ENCODE measurements at places on chromosomes 2 and 18. TPM values are rescaled to one million over a fixed set of nuclear protein-coding genes. Genes with fewer than 3 reads are reported as not detected.

GRCh38 chr2:235034265-235035118 is 82.7 kb downstream of the SH3BP4 start:
- no peak for DNase-seq

The C1QL2 gene
- 0.41 TPM for total RNA-seq

GRCh38 chr2:99748344-99748743 is 258.5 kb upstream of the REV1 start:
- no peak for DNase-seq

DNA sequence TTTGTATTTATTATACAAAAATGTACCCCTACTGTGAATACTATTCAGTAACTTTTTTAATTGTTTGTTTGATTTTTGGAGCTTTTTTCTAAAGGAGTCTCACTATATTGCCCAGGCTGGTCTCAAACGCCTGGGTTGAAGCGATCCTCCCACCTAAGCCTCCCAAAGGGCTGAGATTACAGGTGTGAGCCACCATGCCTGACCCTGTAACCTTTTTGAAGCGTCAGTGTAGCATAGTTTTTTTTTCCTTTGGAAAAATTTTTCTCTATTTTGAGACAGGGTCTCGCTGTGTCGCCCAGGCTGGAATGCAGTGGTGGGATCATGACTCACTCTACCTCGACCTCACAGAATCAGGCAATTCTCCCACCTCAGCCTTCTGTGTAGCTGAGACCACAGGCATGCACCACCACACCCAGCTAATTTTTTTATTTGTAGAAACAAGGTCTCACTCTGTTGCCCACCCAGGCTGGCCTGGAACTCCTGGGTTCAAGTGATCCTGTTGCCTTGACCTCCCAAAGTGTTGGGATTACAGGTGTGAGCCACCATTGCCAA is 2.0 kb downstream of the GMCL1 start:
- no peak for DNase-seq

DNA sequence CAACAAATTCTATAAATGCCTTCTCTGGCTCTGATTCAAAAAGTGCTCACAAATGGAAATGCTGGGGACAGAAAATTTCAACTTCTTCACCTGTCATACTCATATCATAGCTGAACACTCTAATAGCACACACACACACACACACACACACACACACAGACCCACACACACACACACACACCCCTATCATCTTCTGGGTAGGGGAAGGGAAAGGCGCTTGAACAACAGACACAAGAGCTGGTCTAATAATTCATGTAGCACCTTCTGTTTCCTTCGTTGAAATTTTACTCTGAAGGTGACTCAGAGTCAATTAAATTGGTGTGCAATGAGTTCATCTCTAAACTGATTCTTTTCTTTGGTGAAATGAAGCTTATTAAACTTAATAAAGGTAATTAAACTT is 32.9 kb downstream of the CD28 start:
- DNase-seq = no peak

DNA sequence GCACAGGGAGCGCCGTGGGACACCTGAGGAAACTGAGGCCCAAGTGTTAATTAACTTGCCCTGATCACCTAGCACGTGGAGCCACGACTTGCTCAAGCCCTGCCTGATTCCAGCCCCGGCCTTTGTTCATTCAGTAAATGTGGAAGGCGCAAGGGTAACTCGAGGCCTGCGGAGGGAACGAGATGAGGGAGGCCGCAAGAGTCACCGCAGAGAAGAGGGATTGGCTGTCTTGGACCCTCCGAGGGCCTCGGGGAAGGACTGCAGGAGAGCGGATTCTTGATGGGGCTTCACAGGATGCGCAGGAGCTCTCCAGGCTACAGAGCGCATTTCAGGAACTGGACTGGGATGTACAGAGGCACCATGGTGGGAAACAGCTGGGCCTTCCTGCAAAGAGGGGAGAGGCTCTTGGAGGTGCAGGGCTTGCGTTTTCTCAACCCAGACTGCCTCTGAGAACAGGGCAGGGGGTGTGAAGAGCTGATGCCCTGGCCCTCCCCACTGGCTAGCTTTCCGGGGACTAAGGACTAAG is 511 bp upstream of the ANKMY1 start:
- no peak for DNase-seq

The ODC1 gene
- total RNA-seq = 143 TPM

GRCh38 chr2:10329580-10329879 is 26.8 kb downstream of the HPCAL1 start:
- no peak for DNase-seq

DNA sequence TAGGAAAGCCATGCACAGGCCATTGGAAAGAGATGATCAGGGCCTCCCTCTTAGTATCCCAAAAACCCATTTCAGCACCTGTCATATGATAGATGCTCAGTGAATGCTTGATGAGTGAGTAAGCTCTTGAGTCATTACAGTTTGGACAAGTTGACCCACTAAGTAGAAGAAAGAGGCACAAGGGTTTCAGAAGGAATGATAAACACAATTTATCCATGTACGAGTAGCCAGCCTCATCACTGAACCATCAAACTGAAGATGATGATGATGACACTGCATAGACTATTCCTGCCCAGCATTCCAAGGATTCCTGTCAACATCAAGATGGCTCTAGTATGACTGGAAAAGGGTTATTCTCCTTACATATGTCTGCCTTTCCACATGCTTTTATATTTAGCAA is 596.0 kb downstream of the BCL11A start:
- DNase-seq = no peak

The TMEFF2 gene
- total RNA-seq = 37.5 TPM

DNA sequence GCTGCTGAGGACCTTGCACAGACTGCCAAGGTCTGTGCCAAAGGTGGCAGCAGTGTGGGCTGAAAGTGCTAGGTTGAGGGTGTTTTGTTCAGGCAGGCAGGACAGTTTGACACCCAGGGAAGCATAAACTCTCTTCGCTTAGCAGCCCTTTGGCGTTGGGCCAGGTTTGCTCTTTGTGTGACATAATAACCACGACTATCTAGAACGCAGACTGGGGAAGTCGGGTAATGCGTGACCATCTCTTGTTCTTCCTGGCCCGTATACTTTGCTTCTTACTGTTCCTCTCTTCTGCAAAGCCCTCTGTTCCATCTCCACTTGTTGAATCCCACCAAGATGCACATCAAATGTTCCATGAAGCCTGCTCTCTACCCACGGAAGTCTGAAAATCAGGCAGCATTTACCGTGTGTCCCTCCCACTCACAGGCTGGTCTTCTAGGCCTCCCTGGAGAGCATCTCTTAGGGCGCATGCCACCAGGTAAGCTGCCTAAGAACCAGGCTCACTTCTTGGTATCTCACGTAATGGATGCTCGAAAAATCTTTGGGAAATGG is 96.7 kb upstream of the LMAN1 start:
- DNase-seq = no peak

The CHRND gene
- not detected for total RNA-seq

DNA sequence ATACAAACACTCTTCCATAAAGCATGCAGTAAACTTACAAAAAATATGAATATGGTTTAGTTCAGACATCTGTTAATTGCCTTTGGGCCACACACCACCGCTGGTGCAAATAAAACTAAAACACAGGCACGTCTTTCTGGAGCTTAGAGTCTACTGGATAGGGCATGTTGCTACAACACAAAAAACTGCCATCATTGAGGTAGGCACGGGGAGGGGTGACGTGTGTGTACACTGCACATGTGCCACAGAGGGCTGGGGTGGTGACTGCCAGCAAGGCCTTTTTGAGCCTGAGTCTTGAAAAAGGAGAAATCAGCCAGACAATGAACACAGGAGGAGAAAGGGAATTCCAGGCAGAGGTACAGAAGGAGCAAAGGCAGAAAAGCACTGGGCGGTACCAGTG is 5.1 kb downstream of the SERPINE2 start:
- no peak for DNase-seq

GRCh38 chr2:79446313-79446712 is 66.5 kb upstream of the CTNNA2 start:
- no peak for DNase-seq

DNA sequence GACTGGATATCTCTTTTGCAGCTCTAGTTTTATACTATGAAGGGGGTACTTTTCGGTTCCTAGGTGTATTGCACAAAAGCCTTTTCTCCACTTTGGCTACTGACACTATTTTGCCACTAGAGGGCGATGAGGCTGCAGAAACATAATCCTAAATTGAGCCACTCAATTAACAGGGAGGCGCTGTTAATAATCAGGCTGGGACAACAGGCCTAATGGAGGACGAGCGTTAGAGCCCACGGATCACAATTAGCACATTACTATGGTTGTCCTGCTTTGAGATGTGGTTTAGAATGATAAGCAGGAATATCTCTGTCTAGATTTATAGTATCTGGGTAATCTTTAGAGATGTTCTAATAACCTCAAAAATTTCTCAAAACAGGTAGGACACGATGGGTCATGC is 62.2 kb upstream of the PMAIP1 start:
- peak; percentile 18 for DNase-seq

DNA sequence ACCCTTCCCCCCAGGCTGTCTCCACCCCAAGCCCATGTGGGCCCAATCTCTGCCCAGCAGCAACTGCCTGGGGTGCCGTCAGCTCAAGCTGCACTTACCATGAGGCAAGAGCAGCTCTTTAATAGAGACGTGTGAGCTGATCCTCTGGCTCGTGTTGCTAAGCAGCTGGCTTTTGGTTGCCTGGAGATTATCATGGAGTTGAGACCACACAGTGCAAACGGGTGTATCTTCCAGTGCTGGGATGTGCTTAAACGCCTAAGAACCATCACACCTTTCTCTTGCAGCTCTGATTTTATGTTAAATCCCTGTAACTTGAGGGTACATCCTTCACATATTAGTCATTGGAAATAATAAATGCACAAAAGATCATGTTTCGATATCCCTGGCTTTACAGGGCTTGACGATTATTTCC is 271.1 kb downstream of the PRKCE start:
- DNase-seq = no peak

The PREPL gene
- 152 TPM for total RNA-seq

DNA sequence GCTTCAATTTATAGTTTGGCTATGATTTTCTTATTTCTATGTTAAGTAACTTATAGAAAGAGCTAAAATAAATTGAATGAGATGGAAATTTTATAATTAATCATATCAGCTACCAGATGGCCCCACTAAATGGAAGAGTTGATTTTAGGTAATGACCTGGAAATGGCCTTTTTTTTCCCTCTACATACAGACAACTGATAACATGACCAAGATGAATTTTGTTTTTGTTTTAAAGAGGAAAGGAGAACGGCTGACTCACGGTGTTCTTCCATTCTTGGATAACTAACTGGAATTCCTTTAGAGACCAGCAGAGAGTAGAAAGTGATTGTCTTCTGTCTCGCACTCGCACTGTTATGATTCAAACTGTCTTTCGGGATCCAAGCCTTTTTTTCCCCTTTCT is 91.0 kb downstream of the TMEM185B start:
- DNase-seq = no peak

DNA sequence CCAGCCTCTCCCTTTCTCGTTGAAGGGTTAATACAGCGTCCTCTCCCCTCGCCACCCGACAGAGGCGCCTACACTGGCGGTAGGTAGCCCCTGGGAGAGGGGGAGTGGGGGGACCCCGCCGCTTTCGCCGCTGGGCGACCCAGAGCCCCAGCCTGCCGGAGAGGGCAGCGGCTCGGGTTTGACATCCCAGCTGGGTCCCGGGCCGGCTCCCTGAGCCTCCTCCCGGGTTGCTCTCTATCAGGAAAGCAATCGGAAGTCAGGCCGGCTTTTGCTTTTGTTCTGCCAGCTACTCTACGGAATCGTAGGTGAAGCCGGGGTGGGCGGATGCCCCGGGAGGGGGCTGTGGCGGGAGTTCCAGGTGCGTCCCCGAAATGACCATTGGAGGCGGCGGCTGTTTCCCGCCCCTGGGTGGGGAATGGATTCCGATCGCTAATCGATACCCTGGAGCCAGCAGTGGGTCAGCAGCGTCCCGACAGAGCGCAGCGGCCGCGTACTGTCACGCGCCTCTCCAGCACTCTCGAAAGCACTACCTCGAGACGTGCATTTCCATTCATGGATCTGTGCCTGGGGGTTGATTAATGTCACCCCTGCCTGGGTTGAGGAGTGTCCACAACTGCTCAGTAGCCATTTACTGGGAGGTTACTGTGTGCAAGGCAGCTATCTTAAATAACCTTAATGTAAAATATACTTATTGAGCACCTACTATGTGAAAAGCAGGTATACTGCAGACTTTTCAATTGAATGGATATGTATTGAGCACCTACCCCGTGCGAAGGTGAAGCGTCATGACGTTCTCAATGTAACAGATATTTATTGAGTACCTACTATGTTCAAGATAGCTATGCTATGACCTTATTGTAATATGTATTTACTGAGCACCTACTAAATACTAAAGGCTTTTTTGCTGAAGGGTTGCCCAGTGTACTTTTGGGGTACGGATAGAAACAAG is 1.1 kb downstream of the MAPK4 start:
- peak; percentile 14 for DNase-seq

GRCh38 chr2:191066197-191066918 is 52.4 kb upstream of the STAT1 start:
- DNase-seq = no peak

GRCh38 chr18:55038162-55038561 is 78.9 kb upstream of the CCDC68 start:
- DNase-seq = no peak

The PAPOLG gene
- 54.2 TPM for total RNA-seq

DNA sequence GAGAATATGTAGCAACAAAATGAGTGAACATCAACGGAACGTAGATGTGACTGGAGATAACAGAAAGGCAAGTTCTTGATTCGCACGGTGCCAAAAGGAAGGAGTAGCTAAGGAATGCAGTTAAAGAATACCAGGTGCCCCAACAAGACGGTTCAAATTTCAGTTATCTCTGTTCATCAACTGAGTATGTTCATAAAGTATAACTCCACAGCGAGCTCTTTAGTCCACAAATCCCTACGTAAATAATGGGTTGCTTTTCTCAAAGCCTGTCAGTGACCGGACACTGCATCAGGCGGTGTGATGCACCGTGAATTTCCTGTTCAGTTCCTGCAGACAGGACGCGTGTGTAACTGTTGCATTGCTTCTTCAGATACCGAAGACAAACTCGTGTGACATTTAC is 91.8 kb downstream of the NOL10 start:
- DNase-seq = no peak

- DNase-seq = no peak
Measured at GRCh38 chr2:99618579-99619097, 128.8 kb upstream of the REV1 start.

The CACNB4 gene
- 42.4 TPM for total RNA-seq

The CD207 gene
- total RNA-seq = not detected

GRCh38 chr2:241177526-241178334 is 10.7 kb upstream of the ANO7 start:
- DNase-seq = no peak

The SLC4A3 gene
- 31.8 TPM for total RNA-seq

GRCh38 chr18:25314151-25314837 is 37.7 kb downstream of the ZNF521 start:
- no peak for DNase-seq

The PDE11A gene
- 1.2 TPM for total RNA-seq

DNA sequence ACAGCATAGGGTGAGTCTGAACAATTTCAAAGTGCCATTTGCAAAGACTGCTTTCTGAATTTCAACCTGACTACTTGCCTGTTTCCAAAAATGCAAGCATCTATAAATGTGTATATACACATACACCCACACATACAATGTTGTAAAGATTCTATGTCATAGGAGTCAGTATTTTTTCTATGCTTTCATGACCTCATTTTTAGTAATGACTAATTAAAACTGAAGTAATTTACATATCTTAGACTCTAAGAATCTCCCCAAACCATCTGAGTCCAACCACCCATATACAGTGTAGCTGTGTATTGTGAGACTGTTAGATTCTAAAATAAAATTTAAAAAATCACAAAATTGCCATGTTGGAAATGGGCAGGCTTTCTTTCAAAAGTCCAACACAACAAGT is 162.0 kb upstream of the STK17B start:
- DNase-seq = no peak

GRCh38 chr2:101828673-101829334 is 131.3 kb downstream of the MAP4K4 start:
- no peak for DNase-seq

GRCh38 chr18:79627750-79628294 is 51.8 kb upstream of the CTDP1 start:
- no peak for DNase-seq
